M059J (cell line): ENCODE measurements at places on chromosomes 2 and 18. TPM values are rescaled to one million over a fixed set of nuclear protein-coding genes. Genes with fewer than 3 reads are reported as not detected.

DNA sequence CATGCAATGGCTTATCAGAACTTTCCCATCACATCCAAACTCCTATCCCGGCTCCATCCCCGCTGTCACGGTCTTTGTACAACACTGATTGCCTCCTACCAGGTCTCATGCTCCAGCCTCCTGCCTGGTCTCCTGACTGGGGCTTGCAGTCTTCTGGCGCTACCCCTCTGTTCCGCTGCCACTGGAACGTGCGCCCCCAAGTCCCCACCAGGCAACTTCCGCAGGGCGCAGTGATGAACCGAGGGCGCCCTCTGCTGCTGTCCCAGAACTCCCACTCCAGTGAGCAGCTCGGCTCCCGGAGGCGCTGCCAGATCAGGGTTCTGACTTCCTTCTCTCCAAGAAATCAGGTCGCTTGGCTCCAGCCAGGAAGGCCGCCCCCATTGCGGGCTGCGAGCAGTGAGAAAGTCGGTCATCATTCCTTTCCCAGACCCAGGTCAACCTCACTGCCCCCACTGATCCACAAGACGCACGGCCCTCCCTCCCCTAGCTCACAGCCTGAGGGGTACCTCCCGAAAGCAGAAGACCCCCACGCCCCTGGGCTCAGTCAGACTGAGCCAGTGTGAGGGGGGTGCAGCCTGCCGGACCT, 43.9 kb upstream of the RAB11FIP5 start:
- DNase-seq: peak; percentile 57

GRCh38 chr2:55133467-55134315, 83.4 kb upstream of the RTN4 start:
- peak; percentile 98 for DNase-seq

- no peak for DNase-seq
Observed at GRCh38 chr18:40925071-40925541, 1029.9 kb upstream of the PIK3C3 start.

GRCh38 chr2:150601280-150602038, 114.0 kb upstream of the RND3 start:
- peak; percentile 61 for DNase-seq

DNA sequence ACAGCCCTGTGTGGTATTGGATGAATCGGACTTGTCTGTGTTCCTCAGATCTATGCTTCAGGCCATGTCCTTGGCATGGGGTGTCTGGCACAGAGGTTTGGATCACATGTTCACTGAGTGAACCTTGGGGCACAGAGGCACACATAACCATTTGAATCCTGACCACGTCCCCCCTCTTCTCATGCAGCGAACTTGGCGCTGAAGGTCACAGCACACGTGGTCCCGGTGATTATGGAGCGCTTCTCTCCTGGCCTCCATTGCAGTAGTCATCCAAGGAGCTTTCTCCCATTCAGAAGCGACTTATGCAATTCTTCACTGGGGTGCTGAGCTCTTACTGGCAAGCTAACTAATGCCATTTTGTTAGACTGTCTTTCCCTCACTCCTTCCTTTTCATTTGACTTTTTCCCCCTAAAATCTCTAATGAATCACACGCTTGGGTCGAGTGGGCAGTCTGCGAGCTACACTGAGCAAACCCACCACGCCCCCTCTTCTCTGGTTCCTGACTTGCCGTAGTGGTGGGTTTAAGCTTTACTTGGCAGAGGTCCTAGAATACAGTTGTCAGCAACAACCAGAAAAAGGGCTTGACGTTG, 59.4 kb downstream of the KCNG2 start:
- DNase-seq: peak; percentile 59

DNA sequence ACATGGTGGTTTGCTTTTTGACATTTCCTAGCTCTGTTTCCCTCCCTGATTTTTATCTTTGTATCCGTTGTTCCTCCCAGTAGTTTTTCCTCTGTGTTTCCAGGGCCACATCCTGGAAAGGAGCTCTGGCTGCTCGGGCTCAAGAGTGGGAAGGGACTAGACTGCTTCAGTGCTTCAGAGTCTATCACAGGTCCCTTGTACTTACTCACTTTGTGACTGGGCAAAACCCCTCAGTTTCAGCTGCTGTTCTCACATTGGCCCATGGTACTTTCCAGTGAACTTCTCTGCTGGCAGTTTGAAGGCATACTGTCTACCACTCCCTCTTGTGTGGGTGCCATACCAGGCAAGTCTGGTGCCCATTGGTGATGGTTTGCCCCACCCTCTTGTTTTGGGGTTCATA, 7.5 kb upstream of the STAMBP start:
- DNase-seq: no peak

DNA sequence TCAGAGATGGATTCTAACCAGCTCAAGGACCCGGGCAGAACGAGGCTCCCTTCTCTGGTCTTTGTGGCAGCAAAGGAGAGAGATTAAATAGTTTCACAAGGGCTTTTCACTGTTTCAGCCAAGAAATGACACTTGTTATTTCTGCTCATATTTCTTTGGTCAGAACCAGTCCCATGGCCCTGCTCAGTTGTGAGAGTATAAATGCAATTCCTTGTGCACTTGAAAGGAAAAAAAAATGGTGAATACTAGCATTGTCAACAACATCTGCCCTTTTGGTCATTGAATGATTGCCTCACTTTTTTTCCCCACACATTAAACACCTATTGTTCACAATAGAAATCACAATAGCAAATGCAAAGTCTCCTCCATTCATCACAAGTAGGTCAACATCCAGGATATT, 104.4 kb downstream of the RDH14 start:
- no peak for DNase-seq

Gene ATL2
- total RNA-seq: 30.8 and 62.7 TPM in 2 replicates

DNA sequence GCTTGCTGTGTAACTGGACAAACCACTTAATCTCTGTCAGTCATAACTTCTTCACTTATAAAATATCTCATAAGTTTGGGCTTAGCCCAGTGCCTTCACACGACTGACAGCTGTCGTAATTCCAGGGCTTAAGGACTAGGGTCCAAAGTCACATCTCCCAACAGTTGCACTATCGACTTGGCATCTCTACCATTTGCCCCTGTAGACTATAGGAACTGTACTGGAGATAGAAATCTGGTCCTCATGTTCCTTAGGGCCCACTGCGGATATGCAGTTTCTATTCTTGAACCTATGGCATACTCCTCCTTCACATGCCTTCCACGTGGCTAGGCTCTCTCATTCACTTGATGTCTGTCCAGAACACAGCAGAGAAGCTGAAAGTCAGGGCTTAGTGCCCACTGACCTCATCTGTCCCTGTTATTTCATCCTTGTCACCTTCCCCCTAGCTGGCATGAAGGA, 2.7 kb downstream of the ABHD1 start:
- DNase-seq: no peak

Gene STPG4
- total RNA-seq: 1.0 TPM in 1 of 2 replicates, not detected in the other

- peak; percentile 94 for DNase-seq
Observed at GRCh38 chr2:64859312-64860212, 129.6 kb upstream of the SLC1A4 start.
